ENCODE measurements at places on chromosomes 3 and 15.

DNA sequence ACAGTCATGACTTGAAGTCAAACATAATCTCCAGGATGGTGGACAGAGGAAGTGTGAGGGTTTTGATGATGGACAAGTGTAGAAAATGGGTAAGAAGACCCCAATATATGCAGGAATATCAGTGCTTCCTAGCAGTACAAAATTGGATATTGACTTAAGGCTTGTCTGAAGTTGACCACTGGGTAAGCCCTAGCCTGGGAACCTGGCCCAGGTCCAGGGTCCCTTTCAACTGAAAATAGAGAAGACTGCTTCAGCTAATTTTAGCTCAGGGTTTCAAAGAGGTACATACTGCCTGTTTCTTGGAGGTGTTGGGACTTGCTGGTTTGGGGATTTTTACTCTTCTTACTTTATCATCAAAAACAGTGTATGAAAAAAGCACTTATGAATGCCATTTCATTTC is 4.7 kb downstream of the NR1D2 start:
- no peak for DNase-seq

DNA sequence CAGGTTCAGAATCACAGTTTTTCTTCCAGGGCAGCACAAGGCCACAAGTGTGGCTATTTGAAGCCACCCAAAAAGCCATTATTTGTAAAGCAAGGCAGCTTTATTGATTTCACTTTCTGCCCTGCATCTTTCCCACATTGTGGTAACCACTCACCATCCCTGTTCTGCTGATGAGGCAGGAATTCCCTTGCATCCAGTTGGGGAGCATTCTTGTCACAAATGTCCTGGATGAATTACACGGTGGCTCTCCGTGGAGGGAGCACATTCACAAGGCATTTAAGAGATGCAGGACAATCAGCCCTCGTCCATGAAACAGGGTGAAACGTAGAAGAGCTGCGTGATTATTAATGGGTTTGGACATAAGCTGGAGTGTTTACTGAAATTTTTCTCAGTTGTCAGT is 111.2 kb downstream of the APBA2 start:
- no peak for DNase-seq

DNA sequence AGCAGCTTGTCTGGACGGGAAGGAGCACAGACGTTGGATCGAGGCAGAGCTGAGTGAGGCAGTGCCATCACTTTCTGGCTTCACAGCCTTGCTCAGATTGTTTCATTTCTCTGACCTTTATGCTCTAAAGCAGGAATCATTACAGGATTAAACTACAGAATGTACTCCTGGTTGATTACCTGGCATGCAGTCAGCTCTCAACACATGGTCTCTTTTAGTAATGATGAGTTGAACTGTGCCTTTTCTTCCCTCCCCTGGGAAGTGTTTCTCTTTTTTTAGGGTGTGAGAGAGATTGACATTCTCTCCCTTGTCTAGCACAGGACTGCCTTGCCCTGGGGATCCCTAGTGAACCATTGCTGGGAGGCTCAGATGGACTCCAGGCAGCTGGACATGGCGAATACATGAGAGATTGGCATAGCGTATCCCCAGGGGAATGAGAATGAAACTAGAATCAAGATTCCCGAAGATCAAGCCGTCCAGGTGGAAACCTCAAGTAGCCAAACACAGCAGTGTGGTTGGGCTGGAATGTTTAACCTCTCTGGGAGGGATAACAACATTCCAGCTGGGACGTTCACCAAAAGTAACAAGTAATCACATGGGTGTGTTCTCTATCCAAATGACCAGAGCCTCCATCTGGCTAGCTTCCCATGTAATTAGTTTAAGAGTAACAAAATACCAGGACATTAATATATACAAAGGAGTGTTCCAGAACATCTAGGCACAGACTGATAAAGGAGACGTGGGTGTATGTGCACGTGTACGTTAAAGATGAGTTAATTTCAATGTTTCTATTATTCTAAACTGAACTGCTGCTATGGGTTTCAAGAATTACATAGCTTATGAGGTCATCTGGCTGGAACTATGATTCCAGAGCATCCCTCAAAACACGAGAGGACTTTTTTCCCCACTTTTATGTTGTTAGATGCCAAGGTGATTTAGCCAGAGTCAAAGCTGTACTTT is 118.6 kb upstream of the NR2E3 start:
- peak; percentile 60 for DNase-seq

DNA sequence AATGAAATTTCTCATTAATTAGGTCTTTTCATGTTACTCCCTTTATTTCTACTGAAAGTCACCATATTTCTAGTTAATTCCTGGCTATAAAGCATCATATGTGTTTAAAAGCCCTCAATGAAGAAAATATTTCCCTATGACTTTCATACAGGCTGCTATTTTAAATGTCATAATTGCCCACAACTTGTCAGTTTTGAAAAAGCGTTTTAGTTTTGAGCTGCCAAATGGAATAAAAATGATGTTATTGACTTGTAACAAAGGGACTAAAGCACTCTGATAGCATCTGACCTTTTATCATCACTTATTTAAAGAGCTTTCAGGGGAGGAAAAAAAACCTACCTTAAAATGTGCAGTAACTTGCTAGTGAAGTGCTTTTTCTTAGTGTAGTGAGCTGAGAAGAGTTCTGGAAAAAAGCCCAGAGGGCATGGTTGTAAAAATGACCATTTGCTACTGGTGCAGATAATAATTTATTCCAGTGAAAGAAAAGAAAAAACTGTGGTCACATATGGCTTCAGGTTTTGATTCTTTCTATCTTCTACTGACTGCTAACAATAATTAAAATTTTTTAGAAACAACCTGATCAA is 877.2 kb downstream of the CADM2 start:
- DNase-seq: no peak

DNA sequence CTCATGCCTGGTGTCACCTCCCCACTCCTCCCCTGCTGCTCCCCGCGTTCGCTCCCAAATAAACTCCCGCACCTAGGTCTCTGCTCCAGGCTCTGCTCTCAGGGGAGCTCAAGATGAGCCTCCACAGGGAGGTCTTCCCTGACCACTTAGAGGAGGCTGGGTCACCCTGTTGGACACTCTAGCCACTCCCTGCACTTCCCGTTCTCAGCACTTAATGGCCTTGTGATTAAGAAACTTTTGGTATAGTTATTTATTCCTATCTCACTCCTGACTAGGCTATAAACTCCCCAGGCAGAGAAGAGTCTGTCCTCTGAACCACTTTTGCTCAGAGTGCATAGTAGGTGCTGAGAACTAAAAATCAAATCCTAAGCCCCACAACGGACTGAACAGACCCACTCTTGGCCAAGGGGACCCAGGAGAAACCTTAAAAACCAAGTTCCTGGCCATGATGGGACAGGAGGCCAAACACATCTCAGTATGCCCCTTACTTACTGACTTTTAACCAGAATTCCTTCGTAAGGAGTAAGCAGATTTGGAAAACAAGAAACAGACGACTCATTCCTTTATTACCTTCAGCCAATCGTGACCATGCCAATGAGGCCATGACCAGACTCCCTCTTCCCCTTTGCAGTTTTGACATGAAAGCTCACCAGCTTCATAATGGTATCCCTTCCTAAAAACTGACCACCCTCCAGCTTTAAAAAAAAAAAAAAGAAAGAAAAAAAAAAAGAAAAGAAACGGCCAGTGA is 69.0 kb upstream of the HRH1 start:
- DNase-seq: no peak

- no peak for DNase-seq
Measured at GRCh38 chr3:143507735-143508580, 340.3 kb downstream of the SLC9A9 start.

- no peak for DNase-seq
Measured at GRCh38 chr3:158084651-158085050, 21.6 kb downstream of the SHOX2 start.

DNA sequence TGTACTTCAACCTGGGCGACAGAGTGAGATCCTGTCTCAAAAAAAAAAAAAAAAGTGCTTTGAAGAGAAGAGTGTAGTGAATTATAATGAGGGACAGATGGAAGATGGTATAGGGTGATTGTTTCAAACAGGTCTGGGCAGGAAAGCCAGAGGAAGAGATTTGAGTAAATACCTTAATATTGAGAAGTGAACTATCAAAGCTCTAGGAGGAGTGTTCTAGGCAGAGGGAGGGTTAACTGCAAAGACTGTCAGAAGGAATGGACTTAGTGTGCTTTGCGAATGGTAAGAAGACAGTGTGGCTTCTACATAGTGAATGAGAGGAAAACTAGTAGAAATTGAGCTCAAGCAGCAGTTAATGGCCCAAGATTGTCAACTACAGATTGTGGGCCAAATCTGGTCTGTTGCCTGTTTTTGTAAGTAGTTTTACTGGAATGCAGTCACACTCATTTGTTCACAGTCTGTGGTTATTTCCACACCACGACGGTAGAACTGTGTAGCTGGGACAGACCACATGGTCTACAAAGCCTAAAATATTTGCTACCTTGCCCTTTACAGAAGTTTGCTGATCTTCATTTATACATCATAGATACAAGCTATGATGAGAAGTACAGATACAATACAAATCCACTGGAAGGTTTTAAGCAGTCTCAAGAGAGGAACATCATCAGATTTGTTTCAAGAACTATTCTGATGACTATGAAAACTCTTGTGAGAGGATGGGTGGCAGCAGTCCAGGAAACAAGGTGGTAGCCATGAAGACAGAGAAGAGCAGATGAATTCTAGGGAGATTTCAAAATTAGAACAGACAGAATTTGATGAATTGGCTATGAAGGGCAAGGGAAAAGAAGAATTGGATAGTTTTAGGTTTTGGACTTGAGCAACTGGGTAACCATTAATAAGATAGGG is 16.5 kb upstream of the USP50 start:
- DNase-seq: no peak

- no peak for DNase-seq
Measured at GRCh38 chr3:66075281-66075680, 36.6 kb upstream of the MAGI1 start.

- no peak for DNase-seq
Measured at GRCh38 chr3:37906734-37907282, 45.1 kb downstream of the CTDSPL start.

GRCh38 chr3:101216710-101217465 is 103.5 kb downstream of the IMPG2 start:
- DNase-seq: no peak

DNA sequence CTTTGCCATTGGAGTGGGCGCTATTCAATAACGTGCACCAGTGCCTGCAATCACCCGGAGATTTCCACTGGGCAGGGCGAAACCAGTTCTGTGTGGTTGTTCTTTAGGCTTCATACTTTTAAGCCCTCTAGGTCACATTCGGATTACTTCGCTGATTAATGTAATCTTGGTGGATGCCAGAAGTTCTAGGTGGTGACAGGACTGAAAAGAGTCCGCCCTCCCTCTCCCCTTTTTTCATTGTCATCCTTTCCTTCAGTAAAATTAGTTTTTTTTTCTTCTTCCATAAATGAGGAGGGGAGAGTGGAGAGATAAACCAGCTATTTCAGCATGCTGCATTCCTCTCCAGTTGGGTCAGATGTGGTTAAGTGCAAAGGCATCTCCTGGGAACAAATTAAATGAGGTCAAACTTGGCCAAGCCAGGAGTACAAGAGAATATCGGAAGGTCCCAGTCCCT is 2.3 kb upstream of the SLC2A2 start:
- DNase-seq: peak; percentile 23

DNA sequence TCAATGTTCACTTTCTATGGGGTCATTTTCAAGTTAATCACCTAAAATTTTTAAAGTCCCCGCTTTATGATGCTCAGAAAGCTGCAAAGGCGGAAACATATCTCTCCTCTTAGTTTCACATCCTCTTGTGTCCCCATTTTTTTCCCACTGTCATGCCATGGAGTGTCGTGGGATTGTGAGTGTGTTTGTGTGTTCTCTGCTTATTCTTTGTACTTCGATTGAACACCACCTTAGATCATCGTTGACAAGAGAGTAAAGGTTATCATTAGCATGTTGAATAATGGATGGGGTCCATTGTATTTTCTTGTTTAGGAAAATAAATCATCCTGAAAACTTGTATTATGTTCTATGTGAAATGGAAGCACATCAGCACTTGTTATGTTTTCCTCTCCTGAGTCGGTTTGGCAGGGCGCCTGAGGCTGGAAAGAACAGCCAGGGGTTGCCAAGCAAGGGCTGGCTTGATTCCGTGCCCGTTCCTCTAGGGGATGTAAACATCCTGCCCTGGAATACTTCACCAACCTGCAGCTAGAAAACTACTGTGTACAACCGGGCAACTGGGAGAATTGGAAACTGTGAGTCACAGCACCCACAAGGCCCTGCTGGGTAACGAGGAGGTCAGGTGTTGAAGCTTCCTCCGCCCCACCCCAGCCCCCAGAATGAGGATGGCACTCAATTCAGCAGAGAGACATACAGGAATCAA is 67.2 kb downstream of the EIF4E3 start:
- peak; percentile 14 for DNase-seq

DNA sequence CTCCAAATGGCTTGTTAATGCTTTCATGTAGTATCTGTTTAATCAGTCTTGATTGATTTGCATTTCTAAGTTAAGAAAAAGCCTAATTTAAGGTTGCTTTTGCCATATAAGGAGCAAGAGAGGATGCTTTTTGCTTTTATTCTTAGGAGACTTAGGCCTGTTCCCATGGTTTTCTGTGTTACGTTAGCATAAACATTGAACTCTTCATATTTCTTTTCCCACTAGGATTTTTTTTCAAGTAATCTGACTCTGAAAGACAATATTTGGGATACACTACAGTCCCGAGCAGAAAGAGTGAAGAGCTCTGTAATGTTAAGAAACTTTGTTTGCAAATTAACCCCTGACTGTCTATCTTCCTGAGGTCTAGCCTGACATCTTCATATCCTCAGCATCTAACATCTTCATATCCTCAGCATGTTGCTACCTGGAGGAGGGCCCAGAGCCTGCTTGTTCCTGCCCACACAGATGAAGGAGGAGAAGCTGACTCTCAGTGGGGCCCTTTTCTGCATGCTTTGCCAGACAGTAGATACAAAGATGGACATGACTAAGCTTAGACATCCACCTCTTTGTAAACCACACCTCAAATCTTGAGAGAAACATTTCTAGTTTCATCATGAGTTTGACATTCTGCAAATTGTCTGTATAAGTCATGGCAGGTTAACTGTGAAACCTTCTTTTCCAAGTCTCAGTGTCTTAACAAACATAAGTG is 86.2 kb upstream of the COL6A5 start:
- no peak for DNase-seq

DNA sequence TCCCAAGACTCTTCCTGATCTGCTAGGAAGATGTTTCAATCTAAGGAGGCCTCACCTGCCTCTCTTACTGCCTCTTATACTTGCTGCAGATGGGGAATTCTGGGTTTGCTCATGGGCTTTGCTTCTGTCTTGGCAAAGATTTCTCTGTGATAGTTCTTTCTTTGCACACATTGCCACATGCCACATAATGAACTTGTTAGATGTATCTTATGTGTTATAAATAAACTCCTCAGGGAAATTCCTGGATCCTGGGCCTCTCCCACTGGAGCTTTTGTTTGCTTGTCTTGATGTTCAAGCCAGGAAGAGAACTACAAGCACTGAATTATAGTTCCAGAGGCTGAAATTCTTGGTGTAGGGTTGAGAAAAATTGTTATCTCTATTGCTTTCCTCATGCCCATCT is 12.2 kb downstream of the RTP1 start:
- DNase-seq: no peak

DNA sequence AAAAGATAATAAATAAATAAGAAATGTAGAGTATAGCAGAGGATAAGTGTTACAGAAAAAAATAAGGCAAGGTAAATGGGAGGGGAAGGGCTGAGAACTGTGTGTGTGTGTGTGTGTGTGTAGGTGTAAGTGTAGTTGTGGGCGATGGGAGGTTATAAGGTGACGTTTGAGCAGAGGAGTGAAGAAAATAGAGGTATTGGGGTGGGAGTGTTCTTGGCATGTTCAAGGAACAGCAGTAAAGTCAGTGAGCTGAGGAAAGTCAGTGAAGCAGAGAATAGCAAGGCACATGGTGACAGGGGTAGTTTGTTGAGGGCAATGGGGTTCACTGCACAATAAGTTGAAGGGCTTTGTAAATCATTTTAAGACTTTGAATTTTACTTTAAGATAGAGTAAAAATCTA is 30.9 kb upstream of the ZNF148 start:
- no peak for DNase-seq

All from T1000 (cell line).